Stimulated activated CD4-positive, alpha-beta T cell treated with anti-CD3 and anti-CD28 coated beads, Interleukin-2, amount 100 ng/mL, for 4 hours (primary cell): ENCODE measurements at places on chromosomes 16 and 17.

DNA sequence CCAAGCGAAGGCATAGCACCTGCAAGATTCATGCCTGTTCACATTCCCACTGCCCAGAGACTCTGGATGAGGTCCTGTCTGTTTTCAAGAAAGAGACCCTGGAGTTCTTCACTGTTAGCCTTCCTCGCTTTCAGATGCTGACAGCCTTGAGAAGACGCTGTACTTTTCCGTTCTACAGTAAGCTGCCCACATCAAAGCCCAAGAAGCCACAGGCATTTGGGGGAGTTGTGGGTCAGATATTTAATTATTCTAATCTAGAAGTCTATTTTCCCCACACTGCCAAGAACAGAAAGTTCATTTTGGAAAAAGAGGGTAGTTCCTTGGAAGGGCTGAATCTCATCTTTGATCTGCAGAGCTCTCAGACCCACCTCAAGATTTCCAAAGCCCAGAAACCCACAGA, 127.9 kb downstream of the AXIN2 start:
- no peak for DNase-seq

DNA sequence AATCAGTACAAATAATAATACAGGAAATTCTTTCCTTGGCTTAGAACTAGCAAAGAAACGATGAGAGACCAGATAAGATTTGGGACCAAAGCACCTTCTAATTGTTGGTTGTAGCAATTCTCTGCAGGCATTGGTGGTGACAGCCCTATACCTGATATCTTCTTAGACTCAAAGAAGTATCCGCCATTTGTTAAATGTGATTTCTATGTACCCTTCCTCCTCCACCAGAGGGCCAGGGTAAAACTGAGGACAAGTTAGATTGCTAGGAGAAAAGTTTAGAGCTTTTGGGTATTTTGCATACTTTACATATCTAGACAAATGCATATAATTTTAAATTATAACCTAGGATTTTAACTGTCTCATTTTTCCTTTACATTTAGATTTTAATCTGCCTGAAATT, 304.3 kb downstream of the HS3ST4 start:
- no peak for DNase-seq

- no peak for DNase-seq
These were observed 91.7 kb downstream of the HS3ST3A1 start for GRCh38 chr17:13510062-13510461.

- DNase-seq: no peak
These were observed 11.5 kb downstream of the COG4 start for GRCh38 chr16:70511833-70512232.

DNA sequence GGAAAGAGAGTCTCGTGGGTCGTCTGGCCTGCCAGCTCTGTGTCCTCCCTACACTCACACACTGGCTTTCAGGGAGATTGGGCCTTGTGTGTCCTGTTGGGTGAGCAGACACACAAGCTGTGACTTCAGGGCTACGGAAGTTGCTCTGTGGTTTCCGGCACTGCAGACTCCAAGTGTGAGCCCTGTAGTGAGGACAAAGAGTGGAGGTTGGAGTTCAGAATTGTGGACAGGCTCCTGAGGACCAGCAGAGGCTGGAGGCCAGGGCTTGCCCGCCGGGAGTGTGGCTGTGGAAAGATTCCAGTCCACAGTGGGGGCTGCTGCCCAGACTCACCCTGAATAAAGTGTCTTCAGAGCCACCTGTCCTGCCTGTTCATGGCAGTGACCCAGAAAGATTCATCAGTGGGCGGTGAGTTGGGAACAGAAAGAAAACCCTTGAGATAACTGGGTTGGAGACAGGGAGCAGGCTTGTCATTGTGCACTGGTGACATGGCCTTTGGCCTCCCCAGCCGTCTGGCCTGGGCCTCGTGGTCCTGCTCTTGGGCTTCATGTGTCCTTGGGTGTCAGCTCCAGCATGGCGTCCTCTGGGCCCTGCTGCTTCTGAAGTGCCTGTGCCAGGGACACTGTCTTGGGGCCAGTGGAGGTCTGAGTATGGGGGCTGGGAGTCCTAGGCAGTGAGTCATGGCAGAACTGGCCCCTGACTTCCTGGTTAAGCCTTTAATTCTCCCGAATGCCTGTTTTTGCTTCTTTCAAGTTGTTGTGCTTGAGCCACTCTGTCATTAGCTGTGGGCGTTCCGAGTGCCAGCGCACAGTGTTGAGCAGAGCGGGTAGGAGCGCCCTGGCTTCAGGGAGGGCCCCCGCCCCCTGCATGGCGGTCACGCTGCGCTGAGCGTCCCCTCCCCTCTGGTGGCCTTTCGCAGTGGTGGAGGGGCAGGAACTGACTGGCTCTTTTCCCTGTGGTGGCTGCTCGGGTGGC, 19.9 kb upstream of the ZNF750 start:
- DNase-seq: peak; percentile 42

- peak; percentile 51 for DNase-seq
These were observed 112.4 kb downstream of the SPECC1 start for GRCh38 chr17:20121359-20122253.

GRCh38 chr17:76543482-76543825, 3.6 kb downstream of the PRCD start:
- DNase-seq: no peak

- DNase-seq: no peak
These were observed 10.1 kb downstream of the CA10 start for GRCh38 chr17:52148288-52148968.

GRCh38 chr16:89061086-89061485, 32.6 kb upstream of the ACSF3 start:
- DNase-seq: no peak

DNA sequence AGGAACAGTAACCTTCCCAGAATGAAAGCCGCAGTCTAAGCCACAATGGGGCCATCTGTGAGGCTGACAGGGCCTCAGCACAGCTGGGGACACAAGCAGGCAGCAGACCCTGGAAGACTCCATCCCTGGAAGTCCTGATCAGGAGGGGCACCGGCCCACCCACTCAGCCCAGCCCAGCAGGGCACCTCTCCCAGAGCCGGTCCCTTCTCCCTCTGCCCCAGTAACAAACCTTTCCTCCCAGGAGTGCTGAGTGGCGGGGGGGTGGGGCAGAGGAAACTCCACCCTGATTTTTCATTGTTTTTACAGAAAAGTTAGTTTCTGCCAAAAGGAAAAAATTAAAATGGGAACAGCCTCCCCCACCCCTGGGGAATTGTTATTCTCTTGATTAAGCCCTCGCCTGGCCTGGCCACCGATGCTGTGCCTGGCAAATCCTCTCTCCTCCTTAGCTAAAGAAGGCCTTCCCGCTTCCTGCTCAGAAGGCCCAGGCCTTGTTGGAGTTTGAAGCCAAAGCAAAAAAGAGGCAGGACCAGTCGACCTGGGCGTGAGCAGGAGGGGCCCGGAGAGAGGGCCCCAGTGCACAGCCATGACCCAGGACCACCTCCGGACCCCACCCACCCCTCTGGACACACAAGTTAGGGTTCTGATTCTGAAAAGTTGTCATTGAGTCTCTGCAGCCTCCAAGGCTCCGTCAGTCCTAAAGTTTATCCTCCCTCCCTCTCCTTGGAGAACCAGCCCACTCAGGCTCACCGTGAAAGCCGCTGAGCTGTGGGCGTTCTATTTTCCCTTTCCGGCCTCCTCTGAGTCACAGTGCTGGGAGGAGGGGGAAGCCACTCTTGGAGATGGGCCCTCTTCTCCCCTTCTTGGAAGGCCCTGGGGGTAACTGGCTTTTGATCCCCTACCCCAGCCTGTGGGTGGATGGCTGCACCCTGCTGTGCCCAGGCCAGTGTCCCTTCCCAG, 128.4 kb upstream of the TNRC6C start:
- DNase-seq: no peak

DNA sequence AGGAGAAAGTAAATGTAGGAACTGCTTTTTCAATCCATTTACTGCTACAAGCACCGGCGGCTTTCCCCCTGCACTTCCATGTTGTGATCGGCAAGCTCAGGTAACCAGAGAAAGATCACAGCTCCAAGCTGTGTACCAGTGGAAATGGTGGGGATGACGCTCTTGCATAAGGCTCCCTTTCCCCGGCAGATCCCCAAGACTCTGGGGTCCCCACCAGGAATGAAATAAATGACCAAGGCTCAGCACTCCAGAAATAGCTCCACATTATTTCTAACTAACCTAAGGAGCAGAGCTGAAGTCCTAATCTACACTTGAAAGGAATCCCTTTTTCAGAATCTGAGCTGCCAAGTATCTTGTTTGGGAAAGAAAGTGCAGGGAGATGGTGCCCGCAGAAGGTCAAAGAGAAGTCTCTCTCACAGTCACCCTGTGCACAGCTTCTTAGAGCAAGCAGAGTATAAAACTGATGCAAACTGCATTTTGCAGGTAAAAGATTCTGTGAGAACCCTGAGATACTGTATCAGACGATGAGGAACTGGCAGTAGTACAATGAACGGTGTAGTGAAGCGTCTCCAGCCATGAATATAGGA, 11.1 kb downstream of the GRB2 start:
- DNase-seq: no peak

GRCh38 chr16:17278988-17279387, 191.8 kb downstream of the XYLT1 start:
- DNase-seq: no peak

DNA sequence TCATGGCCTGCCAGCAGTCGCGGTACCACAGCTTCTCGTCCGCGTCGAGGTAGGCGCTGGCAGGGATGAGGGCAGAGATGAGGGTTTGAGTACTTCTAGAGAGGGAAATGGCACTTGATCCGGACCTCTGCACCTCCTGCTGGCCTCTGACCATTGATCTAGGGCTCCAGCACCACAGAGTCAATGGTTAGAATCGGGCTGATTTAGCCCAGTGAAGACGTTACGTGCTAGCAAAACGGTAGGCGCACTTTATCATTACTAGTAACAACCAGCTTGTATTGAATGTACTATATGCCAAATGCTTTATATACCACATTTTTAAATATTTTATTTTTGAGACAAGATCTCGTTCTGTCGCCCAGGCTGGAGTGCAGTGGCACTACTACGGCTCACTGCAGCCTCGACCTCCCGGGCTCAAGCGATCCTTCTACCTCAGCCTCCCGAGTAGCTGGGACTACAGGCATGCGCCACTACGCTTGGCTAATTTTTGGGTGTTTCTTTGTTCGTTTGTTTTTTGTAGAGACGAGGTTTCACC, 526 bp downstream of the TSNAXIP1 start:
- DNase-seq: no peak

- no peak for DNase-seq
These were observed 1502.9 kb downstream of the CDH11 start for GRCh38 chr16:63618896-63619485.

GRCh38 chr17:17970699-17971430, 1.3 kb downstream of the TOM1L2 start:
- DNase-seq: no peak

GRCh38 chr17:77288115-77288619, 147.4 kb downstream of the SEC14L1 start:
- DNase-seq: no peak

DNA sequence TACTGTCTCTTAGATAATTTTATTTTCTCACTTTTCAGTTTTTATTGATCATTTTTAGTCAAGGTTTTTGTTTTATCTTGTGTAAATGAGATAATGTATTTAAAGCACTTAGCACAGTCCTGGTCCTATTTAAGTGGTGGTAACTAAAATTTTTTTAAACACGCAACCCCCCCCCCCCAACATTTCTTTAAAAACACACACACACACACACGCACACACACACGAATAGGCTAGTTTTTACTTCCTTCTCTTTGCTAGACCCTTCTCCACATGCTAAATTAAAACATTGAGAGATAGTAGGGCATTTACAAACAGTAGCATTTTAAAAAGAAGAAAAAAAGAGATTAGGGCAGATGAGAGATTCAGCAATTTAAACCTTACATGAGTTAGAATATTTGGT, 5.0 kb downstream of the NFATC3 start:
- no peak for DNase-seq

DNA sequence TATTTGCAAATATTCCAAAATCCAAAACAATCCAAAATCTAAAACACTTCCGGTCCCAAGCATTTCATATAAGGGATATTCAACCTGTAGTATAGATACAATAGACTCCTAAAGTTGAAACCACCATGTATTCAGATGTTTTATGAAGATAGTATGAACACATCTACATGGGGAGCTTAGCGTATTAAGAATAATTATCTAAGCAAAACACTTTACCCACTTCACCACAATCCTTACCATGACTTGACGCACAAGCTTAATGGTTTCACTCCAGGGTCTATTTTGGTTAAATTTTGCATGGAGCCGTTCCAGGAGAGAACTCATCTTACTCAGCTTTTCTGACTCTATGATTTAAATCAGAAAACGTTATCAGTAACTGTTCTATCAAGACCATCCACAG, 3.5 kb downstream of the MED1 start:
- no peak for DNase-seq

DNA sequence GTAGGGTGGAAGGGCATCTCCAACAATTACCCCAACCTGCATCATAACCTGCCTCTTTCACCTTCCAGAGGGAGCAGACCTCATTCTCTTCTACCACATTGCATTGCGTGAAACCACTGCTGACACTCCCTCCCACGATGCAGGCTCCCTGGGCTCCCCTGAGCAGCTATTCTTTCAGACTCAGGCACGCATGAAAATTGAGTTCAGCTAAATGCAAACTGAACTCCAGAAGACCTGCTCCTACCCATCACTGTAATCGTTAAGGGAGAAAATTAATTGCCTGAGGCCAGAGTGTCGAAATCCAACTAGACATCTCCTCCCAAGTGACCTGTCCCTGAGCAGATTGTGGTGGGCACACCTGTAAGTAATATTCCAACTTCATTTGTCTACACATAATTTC, 186.0 kb downstream of the GRIN2A start:
- DNase-seq: no peak

DNA sequence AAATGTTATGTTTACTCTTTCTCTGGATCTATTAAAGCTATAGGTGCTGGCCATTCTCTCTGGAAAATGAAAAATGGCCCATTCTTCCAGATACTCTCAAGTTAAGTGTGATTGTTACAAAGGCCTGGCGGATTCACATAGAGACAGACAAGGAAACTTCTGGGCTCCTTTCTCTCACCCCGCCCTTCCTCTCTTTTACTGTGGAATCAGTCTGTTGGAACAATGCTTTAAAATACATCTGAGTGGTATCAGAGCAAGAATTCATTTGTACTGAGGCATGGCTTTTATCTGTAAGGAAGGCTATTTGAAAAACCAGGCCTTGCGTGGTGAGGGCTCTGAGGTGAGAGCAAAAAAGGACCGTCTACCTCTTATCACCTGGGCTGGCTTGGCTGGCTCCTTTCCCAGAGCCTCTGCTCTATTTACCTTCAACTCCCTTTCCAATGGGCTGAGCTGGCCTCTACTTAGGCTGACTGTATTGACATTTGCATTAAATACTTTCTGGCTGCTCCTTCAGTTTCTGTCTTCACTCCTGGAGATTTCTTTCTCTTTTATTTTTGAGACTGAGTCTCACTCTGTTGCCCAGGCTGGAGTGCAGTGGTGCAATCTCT, 274.0 kb downstream of the PHKB start:
- DNase-seq: no peak

- no peak for DNase-seq
These were observed 2.0 kb downstream of the PLD6 start for GRCh38 chr17:17204041-17204591.

- DNase-seq: no peak
These were observed 319.3 kb downstream of the RBFOX1 start for GRCh38 chr16:7651803-7652570.
